NCI-H1048 (cell line): ENCODE measurements at places on chromosomes 5 and 9.

DNA sequence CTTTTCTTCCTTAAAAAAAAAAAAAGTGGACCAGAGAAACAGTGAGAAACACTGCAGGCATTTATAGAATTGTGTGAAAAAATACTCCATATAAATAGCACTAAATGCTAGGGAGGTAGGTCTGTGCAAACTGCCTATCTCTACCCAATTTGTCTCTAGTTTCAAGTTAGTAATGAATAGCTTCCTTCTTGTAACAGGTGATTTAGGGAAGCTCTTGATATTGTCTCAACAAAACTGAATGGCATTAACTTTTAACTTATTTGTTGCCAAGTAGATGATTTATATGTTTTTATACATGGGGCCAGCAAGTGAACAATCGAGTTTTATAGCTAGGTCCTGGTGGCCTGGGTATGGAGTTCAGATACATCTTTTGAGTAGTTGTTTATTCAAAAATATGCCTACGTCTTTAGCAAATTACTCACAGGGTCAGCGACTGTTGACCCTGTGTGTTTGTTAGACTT, 283.6 kb downstream of the NR3C1 start:
- DNase-seq: no peak

DNA sequence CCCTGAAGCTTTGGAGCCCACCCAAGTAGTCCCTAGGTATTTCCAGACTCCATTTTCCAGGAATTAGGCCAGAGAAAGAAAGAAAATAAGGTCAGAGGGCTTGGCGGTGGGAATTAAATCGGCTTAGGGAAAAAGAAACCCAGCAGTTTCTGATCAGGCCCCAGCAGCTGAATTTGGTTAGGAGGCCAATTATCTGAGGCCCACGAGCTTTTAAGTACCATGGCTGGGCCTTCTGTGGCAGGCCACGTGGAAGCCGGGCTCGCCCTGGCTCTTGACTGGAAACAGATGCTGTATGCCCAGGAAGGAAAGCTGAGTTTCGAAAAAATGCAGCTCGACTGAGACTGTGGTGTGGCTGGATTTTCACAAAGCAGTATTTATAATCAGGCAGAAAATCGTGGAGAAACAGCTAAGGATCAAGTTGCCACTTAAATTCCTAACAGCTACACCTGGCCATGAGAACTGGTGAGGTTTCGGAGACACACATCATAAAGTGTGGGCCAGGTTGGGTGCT, 75.1 kb upstream of the PANK3 start:
- no peak for DNase-seq

DNA sequence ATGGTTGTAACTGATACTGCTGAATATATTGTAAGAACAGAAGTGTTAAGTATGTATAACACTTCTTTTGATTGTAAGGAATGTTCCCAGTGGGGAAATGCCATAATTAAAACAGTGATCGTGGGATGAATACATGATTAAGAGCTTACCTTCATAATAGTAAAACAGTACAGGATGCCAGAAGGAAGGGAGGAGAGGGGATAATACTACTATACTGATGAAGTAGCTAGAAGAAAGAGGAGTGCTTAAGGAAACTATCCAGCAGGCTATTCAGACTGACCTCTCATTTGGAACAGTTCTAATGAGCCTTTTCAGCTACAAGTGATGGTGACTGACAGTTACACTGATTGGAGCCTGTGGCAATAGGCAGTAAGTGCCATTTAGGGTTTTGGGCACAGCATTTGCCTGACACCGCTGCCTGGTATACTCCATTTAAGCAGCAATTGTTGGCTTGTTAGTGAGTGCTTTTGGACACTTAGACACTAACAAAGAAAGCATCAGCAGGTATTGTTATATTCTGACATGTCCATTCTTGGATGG, 33.8 kb upstream of the KDM4C start:
- DNase-seq: no peak

GRCh38 chr9:70435948-70436347, 21.5 kb upstream of the KLF9 start:
- DNase-seq: no peak

- no peak for DNase-seq
Observed at GRCh38 chr5:35810601-35811000, 46.1 kb upstream of the IL7R start.

DNA sequence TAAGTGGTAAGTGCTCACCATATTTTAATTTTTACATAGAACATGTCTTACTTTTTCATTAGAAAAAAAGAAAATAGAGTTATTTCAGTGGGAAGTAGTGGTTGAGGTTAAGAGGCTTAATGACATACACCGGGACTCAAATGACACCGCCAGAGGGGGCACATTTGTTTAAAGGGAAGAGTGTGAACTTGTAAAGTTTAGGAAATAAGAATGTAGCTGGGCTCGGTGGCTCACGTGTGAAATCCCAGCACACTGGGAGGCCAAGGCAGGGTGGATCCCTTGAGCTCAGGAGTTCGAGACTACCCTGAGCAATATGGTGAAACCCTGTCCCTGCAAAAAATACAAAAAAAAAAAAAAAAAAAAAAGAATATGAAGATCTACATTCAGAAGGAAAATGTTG, 43.4 kb upstream of the TNFAIP8 start:
- DNase-seq: no peak

- no peak for DNase-seq
Observed at GRCh38 chr9:94888775-94889174, 162.3 kb downstream of the AOPEP start.

DNA sequence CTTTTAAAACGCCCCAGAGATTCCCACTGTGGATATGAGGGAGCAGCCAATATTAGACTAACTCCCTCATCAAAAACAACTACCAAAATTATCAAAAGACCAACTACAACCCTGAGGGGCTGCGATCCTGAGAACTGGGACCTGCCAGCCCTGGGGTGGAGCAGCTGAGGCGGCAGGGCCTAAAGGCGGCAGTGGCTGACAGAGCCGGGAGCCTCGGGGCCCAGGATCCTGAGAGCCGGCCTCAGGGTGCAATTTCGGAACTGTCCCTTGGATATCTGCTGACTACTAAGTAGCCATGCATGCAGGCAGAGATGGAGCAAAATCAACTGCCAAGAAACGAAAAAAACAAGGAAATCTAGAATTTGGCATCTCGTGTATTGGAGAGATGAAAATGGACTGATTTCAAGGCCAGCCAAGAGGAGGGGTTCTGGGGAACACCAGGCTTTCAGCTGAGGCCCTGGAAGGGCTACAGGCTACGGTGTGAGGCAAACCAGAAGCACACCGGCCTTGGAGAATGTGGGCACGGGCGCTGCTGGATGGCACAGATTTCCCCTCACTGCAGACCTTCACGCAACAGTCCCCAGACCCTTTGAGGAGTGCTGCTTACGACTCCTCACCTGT, 63.6 kb upstream of the UBAC1 start:
- no peak for DNase-seq

DNA sequence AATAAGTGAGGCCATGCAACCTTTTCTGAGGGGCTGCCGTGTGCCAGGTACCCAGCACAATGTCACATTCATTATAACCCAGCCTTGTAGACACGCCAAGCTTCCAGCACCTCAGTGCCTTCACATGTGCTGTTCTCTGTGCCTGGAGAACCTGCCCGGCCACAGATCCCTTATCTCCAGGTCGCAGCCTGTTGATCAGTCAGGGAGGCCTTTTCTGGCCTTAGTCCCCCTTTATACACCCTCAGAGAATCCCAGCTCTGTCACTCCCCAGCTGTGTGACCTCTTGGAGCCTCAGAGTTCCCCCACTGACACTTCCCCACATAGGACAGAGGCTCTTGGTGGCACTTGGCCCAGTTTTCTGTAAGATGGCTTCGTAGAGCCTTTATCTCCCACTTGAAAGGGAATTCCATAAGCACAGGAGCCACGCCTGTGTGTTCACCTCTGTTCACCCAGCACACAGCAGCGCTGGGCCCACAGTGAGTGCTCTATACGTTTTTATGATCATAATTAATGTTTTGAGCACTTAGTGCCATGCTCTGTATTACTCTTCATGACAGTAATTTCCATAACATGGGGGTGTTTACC, 38.7 kb downstream of the NEURL1B start:
- DNase-seq: no peak
